ENCODE measurements at places on chromosomes 16 and 17. TPM values are rescaled to one million over a fixed set of nuclear protein-coding genes. Genes with fewer than 3 reads are reported as not detected.

The CHRNE gene
- 1.0 TPM for total RNA-seq

- no peak for DNase-seq
Observed at GRCh38 chr17:72693151-72693878, 399.2 kb downstream of the SLC39A11 start.

- DNase-seq: no peak
Observed at GRCh38 chr16:31078597-31079341, 4.5 kb downstream of the ZNF646 start.

DNA sequence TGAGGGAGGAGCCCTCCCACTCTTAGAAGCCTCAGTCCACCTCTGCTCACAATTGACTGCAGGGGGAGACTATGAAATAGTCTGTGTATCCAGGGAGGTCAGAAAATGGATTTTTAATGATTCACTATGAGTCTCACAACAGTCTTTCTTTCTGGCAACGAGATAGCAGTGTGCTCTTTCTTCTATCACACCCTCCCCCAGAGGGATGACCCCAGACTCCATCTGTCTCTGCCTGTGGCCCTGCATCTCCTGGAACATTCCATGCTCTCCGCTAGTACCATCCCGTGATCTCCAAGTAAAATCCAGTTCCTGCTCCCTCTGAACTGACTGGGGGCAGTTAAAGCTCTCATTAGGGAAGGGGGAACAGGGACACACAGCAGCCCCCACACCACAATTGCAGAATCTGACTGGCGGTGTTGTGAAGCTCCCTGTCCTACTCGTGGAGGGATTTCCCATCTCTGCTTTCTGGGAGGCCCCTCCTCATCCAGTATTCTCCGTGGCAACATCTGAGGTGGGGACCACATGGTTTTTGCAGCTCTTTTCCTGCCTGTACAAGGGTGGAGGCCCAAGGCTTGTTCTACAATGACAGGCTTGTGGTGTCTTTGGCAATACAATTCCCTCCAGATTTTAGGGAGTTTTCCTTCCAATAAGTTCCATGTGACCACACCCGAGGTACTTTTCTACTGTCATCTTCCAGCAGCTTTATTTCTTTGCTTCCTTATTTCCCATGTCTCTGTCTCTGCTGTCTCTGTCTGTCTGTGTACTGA is 19.4 kb downstream of the NATD1 start:
- no peak for DNase-seq

DNA sequence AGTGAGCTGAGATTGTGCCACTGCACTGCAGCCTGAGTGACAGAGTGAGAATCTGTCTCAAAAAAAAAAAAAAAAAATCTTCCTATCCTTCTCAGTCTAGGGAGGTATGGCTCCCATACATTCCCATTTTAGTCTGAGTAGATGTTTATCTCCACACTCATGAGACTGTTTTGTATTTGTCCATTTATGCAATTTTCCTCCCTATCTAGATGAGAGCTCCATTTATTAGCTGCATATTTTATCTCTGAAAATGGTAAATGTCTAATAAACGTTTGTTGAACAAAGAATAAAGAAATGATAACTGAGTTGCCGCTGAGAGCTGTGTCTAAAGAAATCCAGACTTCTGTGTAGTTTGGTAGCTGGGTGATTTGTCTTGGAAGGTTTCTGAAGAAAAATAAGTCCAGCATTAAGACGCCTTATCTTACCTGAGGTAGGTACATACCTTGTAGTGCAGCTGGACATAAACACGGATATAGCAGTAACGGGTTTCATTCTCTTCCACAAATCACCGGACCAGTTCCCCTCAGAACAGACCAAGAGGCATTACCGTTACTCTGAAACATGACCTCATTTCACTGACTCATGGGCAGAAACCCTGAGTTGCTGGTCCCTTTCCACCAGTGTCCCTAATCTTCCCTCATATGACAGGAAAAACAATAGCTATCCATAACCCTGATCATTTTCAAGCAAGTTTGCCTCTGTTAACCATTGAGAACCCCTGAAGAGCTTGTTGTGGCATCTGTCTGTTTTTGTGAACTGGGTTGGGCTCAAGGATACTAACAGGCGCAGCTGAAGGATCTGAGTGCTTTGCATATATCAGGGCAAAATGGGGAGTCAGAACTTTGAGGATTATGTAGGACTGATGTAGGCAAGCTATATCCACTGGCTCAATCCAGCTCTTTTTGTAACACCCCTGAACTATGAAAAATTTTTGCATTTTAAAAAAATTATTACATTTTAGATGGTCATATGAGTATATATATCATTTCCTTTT is 177.4 kb upstream of the XYLT1 start:
- no peak for DNase-seq

DNA sequence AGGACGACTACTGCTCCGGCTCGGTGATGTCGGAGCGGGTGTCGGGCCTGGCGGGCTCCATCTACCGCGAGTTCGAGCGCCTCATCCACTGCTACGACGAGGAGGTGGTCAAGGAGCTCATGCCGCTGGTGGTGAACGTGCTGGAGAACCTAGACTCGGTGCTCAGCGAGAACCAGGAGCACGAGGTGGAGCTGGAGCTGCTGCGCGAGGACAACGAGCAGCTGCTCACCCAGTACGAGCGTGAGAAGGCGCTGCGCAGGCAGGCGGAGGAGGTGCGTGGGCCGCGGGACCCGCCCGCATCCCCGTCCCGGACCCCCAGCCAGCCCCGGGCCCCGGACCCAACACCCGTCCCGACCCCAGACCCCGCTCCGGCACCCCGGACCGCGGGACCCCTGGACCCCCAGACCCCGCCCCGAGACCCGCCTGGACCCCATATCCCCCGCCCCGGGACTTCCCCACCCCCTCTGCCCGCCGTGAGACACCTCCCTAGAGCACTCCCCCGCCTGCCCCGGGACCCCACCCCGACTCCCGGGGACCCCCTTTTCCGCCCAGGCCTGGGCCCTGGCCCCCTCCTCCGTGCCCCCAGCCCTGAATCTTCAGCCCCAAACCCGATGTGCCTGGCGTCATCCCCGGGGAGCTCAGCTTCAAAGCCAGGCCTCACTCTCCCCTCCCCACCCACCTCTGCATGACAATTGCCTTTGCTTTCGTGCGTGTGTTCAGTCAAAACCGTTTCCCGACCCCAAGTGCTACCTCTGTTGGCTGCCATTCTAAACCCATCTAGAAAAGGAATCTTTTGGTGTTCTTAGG is 594 bp downstream of the MAPK8IP3 start:
- no peak for DNase-seq

GRCh38 chr17:77750427-77751043 is 208.0 kb upstream of the TNRC6C start:
- DNase-seq: no peak

The SLC9A5 gene
- total RNA-seq: 2.6 TPM

DNA sequence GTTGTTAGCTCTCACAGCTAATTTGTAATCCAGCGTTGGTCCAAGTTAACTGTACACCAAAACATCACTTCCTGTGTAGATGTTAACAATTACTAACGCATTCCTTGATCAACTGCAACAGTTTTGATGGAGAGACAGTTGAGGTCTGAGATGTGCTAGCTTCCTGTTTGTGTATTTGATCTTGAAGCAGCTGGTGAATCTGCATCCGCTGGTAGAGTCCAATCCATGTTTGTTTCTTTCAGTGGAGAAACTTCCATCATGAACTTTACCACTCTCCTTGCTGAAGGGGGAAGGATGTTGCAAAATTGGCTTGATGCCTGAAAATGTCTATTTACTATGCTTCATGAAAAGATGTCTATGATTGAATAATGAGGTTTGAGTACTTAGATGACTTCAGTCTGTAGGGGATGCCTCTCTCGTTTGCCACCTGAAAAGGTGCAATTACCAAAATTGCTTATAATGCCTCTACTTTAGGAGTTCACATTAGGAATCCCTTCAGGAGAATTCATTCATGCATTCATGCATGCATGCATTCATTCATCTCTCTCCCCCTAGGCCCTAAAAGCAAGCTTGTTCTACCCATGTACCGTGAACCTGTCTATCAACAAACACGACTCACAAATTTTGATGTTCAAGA is 39.6 kb upstream of the ZKSCAN2 start:
- DNase-seq: no peak

DNA sequence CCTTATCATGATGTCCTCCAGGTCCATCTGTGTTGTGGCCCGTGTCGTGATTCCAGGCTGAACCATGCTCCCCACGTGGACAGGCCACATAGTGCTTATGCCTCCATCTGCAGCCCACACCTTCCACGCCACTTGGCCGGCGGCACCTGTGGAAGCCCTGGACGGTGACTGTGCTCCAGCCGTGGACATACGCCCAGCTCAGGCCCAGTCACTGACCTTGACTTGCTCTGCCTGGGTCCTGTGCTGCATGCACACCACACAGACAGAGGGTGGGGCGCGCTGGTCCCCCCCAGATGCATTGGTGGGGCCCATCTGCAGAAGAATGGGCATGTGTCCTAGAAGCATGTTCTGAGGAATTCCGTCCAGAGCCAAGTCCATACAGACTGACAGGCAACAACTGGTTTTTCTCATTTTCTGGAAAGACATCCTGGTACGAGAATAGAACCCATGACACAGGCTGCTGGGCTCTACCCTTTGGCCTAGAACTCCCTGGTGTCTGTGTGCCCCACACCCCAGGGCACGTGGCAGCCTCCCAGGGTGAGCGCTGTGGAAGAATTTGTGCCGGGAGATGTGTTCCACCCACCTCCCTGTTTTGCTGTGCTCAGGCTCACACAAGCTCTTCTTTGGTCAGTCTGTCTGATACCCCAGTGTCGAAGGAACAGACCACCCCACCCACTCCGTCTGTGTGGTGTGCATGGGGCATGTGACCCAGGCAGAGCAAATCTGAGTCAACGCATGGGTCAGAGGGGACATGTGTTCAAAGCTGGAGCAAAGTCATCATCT is 39.5 kb downstream of the GPT2 start:
- no peak for DNase-seq

DNA sequence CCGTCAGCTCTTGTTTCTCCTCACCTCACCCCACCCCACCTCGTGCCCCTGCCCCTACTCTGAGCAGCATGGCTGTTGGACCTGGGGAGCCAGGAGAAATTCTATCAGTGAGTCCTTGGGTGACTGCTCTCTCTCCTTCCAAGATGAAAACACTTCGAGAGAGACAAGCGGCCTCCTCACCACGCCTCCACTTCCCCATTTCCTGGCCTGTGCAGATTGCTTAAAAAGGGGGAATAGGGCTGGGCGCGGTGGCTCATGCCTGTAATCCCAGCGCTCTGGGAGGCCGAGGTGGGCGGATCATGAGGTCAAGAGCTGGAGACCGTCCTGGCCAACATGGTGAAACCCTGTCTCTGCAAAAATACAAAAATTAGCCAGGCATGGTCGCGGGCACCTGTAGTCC is 9.5 kb downstream of the DLX4 start:
- DNase-seq: no peak

- DNase-seq: no peak
Observed at GRCh38 chr16:70478169-70478568, 23.8 kb downstream of the FCSK start.

DNA sequence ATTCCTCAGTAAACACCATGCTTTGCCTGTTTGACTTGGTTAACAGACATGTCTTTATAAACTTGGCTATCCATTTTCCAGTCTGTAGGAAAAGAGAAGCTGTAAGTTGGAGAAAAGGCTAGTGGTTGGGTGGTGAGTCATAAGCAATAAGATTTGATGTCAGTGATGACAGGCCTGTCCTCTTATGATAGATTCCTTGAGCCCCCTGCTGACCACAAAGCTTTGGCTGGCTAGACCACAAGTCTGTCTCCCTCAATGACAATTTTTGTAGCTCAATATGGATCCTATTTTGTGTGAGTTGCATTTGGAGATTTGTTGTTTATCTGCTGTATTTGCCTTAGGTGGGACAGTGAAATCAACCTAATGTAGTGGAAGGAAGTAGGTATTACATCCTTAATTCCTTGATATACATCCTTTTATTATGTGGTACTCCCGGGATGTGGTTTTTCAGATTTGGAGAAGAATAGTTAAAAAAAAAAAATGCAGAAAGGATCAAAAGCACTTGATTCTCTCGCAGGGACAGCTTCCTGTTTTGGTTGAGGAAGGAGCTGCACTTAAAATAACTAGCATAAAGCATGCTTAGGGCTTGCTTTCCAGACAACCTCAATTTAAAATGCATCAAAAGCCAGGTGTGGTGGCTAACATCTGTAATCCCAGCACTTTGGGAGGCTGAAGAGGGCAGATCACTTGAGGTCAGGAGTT is 67.4 kb downstream of the SIAH1 start:
- DNase-seq: no peak
